ENCODE measurements at places on chromosomes 6 and 20.

GRCh38 chr6:163860287-163861081 is 446.0 kb downstream of the QKI start:
- no peak for DNase-seq

- DNase-seq, result no peak
Observed at GRCh38 chr6:36318690-36319435, 17.8 kb downstream of the BNIP5 start.

- DNase-seq, result no peak
Observed at GRCh38 chr6:121305957-121306607, 28.2 kb downstream of the TBC1D32 start.

GRCh38 chr20:15642676-15643075 is 930.6 kb downstream of the KIF16B start:
- no peak for DNase-seq

DNA sequence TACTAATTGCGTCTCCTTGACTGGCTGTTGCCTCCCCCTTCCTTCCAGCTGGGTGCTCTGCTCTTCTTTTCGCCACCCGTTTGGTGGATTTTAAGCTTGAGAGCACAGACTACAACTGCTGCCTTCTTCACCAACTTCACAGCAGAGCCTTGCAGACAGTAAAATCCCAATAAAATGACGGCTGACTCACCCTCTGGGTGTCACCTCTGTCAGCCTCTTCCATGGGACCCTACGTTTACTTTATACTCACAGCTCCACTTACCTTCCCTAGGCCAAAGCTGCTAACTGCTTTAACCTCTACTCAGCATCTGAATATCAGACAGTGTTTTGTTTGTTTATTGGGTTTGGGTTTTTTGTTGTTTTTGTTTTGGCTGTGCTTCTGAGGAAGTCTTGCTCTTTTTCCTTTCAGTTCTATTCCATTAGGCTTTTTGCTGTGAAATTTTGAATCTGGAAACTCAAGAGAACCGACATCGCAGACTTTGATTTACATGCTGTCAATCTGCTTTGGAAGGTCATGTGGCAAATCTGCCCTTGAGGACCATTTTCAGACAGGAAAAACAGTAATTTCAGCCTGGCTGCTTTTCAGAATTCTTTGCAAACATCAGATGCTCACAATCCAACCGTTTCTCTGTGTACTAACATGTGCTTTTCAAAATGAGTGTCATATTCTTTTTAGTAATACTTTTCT is 2.4 kb downstream of the AGPAT4 start:
- no peak for DNase-seq

- DNase-seq, result no peak
Observed at GRCh38 chr6:84417260-84417659, 189.8 kb upstream of the CEP162 start.

- no peak for DNase-seq
Observed at GRCh38 chr6:163036160-163036645, 308.4 kb downstream of the PACRG start.

DNA sequence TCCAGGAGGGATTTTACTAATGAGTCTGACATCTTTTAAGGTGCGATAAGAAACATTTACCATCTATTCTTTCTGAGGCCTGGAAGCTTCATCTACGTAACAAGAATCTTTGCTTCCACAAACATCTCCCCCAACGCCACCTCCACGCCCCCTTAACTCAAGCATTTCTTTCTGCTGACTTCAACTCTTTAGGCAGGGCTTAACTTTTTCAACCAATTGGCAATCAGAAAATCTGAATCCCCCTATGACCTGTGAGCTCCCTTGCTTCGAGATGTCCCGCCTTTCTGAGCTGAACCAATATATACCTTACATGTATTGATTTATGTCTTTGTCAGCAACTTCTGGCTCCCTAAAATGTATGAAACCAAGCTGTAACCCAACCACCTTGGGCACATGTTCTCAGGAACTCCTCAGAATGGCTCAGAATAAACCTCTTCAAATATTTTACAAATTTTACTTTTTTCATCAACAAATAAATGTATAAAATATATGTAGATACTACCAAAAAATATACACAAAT is 11.5 kb downstream of the OR2H2 start:
- DNase-seq, result no peak

DNA sequence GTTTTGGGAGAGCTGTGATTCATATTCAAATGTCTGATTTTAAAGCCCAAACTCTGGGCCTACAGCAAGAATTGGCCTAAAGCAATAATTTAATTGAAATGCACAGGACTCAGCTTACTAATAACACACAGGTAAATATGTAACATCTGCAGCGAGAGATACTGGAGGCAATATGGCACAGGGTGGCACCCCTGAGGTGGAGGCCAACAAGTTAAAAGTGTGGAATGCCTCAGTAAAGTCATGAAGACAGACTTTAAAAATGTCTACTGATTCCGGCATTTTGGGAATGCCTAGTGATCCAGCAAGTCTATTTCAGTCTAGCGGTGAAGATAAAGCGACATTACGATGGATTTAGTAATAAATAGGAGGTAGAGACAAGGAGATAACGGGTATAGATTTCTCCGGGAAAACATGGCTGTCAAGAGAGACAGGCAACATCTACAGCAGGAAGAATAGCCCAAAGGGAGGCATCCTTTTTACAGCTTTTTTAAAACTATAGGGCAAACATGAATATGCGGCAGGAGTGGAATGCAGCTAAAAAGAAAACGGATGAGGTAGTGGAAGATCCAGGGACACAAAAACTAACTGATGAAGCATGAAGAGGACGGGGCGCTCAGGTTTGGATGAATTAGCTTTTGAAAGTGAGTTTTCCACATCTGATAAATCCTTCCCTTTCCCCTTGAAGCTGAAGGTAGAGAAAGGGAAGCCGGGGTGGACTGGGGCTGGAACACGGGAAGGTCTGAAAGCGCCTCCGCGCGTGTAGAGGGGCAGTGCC is 1.2 kb downstream of the NANP start:
- no peak for DNase-seq

DNA sequence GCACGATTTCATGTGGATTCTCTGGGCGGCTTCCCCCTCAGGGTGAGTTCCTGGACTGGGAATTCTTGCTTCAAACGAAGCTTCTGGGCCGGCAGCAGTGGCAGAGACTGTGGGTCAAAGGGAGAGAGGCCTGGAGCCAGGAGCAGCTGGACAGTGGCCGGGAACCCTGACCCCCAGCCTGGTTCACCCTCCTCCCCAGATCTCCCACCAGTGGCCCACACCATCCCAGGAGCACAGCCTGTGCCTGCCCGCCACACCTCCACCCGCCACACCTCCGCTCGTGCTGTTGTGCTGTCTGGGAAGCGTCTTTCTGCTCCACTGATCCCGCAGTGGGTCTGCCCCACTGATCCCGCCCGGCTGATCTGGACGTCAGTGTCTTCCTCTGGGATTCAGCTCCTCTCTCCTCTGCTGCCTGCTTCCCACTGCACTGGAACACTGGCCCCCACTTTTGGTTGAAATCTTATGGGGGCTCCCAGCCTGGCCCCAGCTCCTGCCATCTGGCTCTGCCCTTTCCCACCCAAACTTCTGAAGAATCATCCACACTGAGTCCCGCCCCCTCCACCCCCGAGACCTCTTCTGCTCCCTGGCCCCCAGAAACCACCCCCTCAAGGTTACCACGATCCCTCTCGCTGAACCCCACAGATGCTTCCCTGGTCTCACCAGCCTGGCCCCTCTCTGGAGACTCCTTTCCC is 9.8 kb downstream of the ZBP1 start:
- DNase-seq, result no peak

GRCh38 chr20:58293453-58293852 is 16.1 kb upstream of the RAB22A start:
- no peak for DNase-seq

DNA sequence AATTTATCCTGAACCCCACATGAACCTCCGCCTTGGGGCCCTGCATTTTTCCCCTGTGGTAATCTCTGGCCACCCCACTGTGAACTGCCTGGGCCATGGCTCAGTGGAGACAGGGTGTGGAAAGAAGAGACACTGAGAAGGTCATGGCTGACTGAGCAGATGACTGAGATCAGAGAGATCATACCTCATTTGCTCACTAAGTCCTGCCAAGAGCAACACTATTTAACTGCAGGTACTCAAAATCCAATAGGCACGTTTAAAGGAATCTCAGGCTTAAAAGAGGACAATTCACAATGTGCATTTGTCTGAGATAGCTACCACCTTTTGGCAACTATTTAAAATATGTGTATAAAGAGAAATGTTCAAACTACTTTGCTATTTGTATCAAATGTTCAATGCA is 305.0 kb downstream of the GMDS start:
- DNase-seq, result no peak

DNA sequence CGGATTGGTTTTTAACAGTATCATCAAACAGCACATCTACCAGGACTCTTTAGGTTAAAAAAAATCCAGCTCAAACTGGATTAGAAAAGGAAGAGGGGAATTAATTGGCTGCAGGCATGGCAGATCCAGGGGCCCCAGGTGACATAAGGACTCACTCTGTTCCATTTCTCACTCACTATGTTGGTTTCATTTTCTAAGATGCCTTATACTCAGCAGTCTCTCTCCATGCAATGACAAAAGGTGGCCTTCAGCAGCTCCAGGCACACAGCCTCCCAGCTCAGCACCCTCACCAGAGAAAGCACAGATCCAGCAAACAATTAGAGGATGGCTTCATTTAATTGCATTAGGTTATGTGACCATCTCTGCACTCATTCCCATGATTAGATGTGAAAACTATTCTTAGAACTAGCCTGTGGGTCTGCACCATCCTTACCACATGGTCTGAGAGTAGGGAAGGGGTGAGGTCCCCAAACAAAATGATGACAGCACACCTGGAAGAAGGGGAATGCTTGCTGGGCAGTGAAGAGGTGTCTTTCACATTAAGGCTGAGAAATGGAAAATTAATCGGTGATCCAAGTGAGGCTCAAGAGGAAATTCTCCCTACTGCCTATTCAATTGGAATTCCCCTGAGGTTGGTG is 243.1 kb downstream of the CDH26 start:
- DNase-seq, result no peak

DNA sequence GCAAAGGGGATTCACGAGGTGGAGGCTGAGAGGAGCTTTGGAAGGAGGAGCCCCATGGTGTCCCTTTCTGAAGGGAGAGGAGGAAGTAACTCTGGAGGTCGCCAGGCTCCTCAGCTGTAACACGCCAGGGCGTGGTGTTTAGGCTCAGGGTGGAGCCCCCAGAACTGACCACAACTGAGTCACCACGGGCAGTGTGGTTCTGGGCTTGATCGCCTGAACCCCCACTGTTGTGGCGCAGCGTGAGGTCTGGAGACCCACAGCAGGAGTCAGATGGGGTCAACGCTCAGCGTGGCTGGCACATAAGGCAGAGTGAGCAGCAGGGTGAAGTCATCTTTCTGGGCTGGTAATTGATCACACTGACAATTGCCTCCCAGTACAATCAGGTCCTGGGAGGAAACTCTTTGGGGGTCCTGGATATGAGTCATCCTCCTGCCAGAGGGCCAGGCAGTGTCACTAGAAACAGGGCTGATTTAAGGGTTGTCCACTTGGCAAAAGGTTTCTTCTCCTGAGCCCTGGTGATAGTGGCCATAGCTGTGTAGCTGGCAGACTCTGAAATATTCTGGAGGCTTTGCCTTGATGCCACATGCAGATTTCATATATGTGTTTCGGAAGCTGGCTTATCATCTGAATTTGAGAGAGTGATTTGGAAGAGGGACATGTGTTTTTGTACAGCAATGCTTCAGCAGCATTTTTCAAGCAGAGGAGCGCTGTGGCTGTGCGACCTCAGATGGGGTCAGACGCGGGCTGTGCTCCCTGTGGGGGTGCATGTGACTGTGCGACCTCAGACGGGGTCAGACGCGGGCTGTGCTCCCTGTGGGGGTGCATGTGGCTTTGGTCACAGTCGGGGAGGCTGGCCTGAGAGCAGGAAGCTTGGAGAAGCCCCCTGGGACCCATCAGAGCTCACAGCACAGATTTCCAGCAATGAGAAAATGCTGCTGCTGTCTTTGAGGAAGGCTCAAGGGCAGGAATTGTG is 50.0 kb downstream of the SYNJ2 start:
- no peak for DNase-seq

- DNase-seq, result no peak
Observed at GRCh38 chr6:31836474-31837368, 9.2 kb downstream of the HSPA1B start.

DNA sequence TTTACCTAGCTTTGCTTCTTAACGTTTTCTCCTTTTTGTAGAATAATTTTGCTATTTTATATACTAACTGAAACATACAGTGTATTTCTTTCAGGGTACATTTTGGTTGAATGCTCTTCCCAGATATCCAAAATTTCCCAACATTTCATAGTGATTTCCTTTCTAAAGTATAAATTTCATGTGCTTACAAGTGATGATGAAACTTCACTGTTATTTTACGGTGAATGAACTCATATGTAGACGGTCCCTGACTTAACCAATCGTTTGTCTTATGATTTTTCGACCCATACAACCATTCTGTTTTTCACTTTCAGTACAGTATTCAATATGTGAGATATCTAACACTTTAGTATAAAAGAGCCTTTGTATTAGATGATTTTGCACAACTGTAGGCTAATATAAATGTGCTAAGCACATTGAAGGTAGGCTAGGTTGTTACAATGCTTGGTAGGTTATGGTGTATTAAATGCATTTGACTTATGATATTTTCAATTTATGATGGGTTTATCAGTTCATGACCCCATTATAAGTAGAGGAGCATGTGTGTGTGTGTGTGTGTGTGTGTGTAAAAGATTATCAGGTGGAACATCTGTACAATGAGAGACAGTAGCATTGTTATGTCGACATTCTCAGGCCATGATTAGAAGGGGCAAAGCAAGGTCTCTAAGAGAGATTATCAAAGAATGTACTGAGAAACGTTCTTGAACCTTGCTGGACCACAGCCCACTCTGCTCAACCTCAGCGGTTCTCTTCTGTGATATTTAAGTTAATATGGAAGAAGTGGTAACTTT is 20.9 kb downstream of the HIVEP1 start:
- DNase-seq, result no peak

GRCh38 chr6:32088487-32089049 is 20.6 kb downstream of the TNXB start:
- no peak for DNase-seq

DNA sequence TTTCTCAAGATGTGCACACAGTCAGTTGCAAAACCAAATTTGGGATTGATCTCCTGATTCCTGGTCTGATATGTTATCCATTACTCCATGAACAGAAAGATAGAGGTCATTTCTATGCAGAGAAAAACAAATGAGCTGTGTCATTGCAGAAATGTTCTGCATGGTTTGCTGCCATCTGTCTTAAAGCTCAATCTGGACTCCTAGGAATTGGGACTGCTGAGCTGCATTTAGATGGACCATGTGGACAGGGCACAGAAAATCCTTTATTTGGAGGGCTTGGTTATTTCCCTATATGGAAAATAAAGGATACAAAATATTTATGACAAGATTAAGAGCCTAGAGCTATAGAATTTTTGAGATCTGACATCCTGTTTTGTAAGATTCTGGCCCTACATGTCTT is 91.3 kb downstream of the ADGRB3 start:
- no peak for DNase-seq

GRCh38 chr6:119224095-119224701 is 125.4 kb downstream of the MAN1A1 start:
- no peak for DNase-seq

GRCh38 chr20:57402206-57403125 is 11.3 kb downstream of the RBM38 start:
- DNase-seq, result no peak

- no peak for DNase-seq
Observed at GRCh38 chr6:149990661-149991471, 27.1 kb downstream of the ULBP1 start.

All from esophagus squamous epithelium (tissue), 5 donors.